ENCODE measurements at places on chromosomes 4 and X.
A peak's percentile ranks its signal among the peaks of the same experiment; 100 is the strongest.

- no peak for DNase-seq
These were observed 159.9 kb downstream of the BANK1 start for GRCh38 chr4:101950258-101950979.

DNA sequence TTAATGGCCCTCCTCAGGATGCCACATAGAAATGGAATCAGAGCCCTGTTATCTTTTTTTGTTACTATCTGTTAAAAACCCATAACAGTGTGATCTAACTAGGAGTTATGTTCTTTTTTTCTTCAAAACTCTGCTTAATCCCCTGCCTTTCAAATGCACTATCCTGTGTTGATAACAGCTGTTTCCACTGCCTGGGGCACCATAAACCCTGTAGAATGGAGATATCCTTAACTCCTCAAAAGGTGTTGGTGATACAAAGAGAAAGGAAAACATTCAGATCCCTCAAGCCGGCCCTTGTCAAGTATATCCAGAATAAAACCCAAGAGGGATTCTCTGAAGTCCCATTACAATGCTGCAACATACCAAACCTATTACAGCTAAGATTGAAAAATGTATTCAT is 108.6 kb downstream of the ACTRT1 start:
- DNase-seq = no peak

- DNase-seq = no peak
These were observed 49.8 kb upstream of the AGA start for GRCh38 chr4:177492022-177492421.

- no peak for DNase-seq
These were observed 115.2 kb downstream of the GABRA2 start for GRCh38 chr4:46274717-46275116.

DNA sequence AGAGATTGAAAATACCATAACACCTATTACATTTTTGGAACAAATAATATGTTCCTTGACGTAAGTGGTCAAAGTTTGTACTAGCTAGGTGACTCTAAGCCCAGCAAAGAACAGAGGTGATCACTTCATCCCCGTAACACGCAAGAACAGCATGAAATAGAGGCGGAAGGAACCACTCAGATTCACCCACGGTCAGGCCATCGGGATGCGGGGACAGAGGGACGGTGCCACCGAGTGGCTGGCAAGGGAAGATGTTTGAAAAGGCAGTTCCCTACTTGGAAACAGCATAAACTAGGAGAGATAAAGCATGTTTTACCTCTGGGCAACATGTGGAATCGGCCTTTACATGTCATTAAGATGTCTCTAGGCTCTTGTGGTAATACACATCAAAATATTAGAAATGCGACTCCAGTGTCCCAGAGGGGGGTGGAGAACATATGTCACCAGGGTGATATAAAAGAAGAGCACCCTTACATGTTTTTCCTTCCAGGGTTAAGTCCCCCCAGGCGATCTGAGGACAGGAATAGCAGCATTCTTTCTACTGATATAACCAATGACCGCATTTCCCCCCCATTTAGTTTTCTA is 84.0 kb downstream of the PHKA2 start:
- no peak for DNase-seq

GRCh38 chr4:26807330-26807729 is 53.3 kb upstream of the STIM2 start:
- DNase-seq = no peak

- no peak for DNase-seq
These were observed 20.0 kb upstream of the PRRG3 start for GRCh38 chrX:151675121-151675746.

- DNase-seq = no peak
These were observed 1.9 kb upstream of the TBC1D14 start for GRCh38 chr4:6907658-6908191.

GRCh38 chr4:95091272-95091671 is 333.5 kb downstream of the BMPR1B start:
- DNase-seq = no peak

DNA sequence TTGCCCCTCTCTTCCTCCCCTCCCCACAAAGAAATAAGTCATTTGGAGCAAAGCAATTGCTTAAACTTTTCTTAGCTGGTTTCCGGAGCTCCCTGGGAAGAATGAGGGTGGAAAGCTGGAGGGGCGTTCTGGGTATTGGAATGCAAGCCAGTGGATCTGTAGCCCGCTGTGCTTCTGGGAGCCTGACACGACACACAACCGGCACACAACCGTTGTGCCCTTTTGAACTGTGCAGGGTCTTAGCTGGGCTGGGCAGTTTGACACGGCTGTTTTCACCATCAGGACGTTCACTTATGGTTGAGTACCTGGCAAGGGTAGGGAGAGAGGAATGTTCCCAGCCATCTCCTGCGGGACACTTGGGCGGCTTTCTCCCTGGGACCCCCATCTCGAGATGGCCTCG is 38.3 kb downstream of the SHROOM2 start:
- DNase-seq = no peak

- DNase-seq = no peak
These were observed 60.4 kb upstream of the MAGEA4 start for GRCh38 chrX:151852294-151852693.

- no peak for DNase-seq
These were observed 674 bp upstream of the DIAPH2 start for GRCh38 chrX:96683997-96684338.

DNA sequence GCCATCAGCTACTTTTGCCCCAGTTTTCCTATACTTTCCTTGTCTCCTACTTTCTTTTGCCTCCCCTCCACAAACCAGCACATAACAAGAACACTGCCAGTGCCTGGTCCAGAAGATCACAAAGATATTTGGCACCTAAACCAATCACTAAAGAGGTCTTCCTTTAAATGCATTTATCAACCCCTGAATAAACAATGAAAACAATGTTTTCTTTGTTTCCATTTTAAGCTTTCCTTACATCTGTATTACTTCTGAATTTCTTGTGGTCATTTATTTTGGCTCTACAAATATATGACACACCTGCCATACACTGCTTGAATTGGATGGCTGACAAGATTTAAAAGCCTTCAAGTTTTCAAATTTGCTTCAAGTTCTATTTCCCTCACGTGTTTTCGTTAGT is 43.9 kb downstream of the MBNL3 start:
- no peak for DNase-seq

DNA sequence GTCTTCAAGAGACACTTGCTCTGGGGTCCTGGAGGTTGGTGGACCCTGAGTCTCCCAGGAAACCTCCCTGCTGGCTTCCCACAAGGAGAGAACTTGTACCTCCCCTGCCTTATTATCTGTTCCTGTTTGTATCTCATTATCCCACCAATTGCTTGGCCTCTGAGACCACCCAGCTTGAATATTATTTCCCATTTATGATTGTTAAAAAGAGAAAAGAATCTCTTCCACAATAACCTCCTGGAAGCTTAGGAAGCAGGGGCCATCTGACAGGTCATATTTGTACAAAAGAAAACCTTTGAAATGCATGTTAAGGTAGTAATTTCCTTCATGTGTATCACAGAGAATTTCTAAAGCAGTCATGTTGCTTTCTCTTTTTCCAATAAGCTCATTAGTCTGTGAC is 239.5 kb downstream of the FBXW7 start:
- no peak for DNase-seq

GRCh38 chr4:186622788-186623464 is 67.6 kb upstream of the MTNR1A start:
- peak; percentile 30 for DNase-seq

- DNase-seq = no peak
These were observed 50.5 kb downstream of the IL15 start for GRCh38 chr4:141686879-141687278.

- DNase-seq = peak; percentile 78
These were observed 14.7 kb upstream of the PDE6B start for GRCh38 chr4:610411-611261.

GRCh38 chrX:103248553-103248952 is 6.4 kb downstream of the TCEAL8 start:
- DNase-seq = no peak

DNA sequence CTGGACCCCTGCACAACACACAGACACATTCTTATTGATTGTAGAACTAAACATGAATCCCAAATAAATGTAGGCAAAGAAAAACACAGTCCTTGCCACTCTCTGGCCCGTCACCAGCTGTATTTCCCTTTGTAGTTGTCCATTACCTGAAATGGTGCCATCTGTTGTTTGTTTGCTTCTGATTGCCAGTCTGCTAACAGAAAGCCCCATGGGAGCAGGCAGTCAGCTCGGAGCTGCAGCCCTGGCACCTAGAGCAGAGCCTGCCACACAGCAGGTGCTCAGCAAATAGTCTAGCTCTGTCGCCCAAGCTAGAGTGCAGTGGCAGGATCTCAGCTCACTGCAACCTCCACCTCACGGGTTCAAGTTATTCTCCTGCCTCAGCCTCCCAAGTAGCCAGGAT is 28.9 kb downstream of the CPLX1 start:
- DNase-seq = no peak

- peak; percentile 26 for DNase-seq
These were observed 9.7 kb downstream of the PPEF2 start for GRCh38 chr4:75892508-75892907.

DNA sequence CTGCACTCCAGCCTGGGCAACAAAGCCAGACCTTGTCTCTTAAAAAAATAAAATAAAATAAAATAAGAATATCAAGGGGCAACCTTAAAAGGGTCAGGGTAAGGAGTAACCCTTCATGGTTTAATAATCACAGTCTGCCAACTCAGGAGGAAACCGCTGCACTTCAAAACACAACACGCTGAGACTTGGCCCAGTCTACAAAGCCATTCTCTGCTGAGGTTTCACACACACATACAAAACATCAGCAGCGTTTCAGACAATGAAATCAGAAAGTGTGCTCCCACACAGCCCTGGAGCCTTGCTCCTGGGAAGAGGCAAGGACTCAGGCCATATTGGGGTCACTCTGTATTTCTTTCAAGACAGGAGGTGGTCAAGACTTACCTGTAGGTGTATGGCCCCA is 18.3 kb downstream of the SCARB2 start:
- no peak for DNase-seq

DNA sequence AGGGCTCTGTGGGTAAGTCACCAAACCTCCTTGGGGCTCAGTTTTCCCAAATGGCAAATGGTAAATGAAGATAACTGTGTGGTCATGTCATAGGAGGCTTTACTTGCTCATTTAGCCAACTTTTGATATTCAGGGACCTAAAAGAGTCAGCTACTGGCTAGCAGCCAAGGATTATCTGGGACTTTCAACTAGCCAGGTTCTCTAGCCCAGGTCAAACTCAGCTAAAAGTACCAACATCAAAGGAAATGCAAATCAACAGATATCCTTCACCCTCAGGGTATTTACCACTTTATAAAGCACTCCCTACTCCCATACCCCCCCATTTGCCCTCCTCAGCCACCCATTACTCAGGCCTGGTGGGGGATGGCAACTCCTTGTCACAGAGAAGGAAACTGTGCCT is 7.5 kb downstream of the AMER1 start:
- no peak for DNase-seq

DNA sequence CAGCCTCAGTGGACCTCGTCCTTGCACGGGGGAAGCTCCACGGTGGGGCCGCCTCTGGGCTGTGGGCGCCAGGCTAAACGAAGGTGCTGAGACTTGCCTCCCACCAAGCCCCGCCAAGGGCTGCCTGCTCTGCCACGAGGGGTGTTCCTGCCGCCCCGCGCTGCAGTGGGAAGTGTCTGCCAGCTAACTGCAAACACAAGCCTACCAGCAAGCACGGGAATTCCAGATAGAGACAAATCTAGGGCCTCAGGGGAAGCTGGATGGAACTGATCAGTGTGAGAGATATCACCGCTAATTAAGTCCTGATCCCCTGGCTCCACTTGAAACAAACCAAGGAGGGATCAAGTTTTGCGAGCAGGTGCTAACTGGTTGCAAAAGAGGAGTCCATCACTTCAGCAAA is 181.6 kb upstream of the LEF1 start:
- DNase-seq = no peak

DNA sequence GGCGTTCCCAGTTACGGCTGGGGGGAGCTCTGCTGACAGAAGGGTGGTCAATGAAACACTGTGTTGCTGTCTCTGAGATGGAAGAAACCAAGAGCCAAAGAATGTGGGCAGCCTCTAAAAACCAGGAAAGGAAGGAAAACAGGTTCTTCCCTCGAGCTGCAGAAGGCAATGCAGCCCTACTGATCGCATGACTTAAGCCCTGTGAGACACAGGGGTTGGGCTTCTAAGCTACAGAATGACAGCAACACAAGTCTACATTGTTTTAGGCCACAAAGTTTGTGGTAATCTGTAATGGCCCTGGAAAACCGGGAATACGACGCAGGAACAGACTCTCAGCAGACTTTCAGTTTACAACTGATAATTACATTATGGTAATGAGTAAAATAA is 38.2 kb upstream of the MTNR1A start:
- DNase-seq = no peak

DNA sequence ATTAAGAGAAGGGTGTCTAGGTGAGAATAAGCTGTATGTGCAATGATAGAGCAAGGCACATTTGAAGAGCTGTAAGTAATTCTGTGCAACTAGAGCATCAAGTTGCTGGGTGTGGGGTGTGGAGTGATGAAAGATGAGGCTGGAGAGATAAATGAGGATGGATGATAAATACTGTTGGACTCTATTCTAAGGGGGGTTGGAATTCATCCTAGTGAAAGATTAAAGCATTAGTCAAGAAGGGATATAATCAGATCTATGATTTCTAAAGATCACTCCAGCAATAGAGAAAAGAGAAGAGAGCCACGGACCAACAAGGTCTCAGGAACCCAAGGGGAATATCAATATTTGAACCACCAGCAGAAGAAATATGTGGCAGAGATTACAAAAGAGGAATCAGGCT is 415.0 kb upstream of the RPS6KA3 start:
- no peak for DNase-seq

DNA sequence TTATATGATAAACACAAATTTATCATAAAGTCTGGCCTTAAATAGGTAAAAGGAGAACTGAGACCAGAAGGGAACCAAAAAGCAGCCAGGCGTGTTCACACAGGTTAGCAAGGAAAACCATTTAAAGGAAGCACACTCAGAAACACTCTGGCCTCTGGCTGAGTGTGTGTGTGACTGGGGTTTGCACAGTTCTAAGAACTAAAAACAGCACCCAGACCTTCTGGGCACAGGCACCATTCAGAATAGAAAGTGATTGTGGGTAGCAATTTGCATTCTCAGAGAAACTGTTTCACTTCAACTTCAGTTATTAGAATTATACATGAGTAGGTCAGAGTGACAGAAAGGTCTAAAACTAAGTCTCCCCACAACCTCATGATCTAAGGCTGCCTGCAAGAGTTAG is 10.0 kb downstream of the GPR82 start:
- DNase-seq = no peak

DNA sequence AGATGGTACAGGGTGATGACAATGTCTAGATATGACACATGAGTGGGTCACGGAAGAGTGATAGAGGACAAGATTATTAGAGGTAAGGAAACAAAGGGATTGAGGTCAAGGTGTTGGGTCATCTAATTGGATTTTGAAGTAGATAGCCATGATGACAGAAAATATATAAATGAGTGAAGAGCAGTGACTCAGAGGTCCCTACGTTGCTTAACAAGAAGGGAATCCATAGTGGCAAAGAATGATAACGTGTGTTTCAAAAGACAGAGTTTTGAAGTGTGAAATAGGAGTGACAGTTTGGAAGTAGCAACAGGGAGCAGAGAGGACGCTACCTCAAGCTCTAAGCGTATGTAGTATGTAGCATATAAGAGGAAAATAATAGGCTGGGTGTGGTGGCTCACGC is 22.2 kb upstream of the CAMK2D start:
- DNase-seq = no peak

GRCh38 chr4:6044805-6045204 is 26.6 kb upstream of the C4orf50 start:
- DNase-seq = no peak

Measured in RWPE1 (cell line).